ENCODE measurements at places on chromosomes 6 and 20.

DNA sequence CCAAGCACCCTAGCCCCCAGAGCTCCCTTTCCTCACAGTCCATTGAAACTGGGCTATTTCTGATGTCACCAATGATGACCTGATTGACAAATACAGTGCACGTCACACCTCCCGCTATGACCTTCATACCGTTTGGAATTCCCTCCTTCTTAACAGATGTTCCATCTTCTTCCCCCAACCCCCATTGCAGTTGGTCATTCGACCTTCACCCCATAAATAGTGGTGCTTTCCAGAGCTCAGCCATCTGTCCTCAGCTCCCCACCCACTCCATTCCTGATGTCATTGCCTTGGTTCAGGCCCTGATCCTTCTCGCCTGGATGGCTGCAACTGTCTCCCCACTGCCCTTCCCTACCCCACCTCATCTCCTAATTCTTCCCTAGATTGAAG is 198.5 kb downstream of the SOD2 start:
- DNase-seq = no peak

- DNase-seq = no peak
Observed at GRCh38 chr6:129195643-129196042, 312.7 kb downstream of the LAMA2 start.

GRCh38 chr6:98847779-98848538 is 13.6 kb downstream of the POU3F2 start:
- DNase-seq = no peak

DNA sequence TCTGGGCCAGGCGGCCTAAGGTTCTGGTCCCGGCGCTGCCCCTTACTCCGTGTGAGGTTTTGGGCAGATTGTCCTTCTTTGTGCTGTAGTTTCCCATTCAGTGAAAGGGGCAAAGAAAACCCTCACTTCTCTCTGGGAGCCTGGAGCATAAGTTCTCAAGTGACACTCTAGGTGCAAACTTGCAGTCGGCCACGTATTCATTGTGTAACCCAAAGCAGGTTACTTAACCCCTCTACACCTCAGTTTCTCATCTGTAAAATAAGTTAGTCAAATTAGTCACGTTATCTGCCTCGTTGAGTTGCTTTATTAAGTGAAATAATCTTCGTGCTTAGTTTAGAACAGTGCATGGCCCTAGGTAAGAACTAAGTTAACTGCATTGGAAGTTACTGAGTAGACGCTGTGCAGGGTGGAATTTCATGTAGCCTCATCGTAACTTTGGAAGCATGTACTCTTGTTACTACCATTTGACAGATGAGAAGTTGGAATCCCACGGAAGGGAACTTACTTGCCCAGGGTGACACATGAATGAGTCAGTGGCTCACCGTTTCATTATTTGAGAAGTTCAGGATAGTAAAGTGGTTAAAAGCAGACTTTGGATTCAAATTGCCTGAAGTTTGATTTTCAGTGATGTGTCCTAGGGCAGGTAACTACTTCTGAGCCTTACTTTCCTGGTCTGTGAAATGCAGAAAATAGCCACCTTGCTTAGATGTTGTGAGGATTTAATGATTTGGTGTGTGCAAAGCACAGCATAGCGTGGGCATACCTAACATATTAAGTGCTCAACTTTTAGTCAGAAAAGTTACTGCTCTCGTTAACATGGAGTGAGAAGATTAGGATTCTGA is 556 bp upstream of the MROH8 start:
- no peak for DNase-seq

GRCh38 chr6:138586638-138587037 is 87.3 kb upstream of the NHSL1 start:
- no peak for DNase-seq

GRCh38 chr20:39135885-39136544 is 173.9 kb downstream of the DHX35 start:
- no peak for DNase-seq

GRCh38 chr6:90285042-90285481 is 11.6 kb downstream of the BACH2 start:
- no peak for DNase-seq

GRCh38 chr6:70336996-70337742 is 34.3 kb upstream of the COL9A1 start:
- DNase-seq = no peak

DNA sequence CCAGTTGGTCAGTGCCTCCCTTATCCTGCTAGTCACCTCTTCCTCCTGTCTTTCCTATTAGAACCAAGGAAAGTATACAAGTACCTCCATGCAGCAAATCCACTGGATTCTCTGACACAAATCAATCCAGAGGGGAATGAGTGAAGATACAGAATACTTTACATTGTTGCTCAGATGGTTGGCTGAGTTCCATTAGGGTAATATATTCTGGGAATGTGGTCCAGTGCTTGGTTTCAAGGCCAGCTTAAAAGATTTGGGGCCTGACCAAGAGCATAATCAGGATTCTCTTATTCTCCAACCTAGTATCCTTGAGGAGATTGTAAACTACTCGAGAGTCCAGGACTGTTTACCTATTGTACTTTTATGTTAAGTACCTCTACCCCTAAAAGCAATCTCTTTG is 23.0 kb downstream of the CARMIL1 start:
- DNase-seq = no peak

GRCh38 chr6:131431718-131432117 is 141.3 kb upstream of the ARG1 start:
- no peak for DNase-seq

- DNase-seq = no peak
Observed at GRCh38 chr6:119308048-119308570, 41.5 kb downstream of the MAN1A1 start.

DNA sequence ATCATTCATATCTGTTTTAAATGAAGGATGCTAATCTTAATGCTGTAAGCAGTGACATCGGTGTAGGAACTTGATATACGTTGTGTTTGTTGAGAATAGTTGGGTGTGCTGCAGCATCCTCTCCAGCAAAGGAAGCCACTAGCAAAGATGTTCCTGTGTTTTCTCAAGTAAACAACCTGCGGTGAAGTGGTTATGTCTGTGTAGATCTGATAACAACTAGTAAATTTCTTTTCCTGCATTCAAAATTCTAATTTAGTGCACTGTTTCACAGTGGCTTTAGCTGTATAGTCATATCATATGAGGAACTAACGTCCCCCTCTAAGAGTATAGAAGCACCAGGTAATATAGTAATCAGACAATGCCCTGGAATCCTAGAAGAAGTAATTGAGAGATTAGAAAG is 38.7 kb downstream of the NCOA7 start:
- no peak for DNase-seq

DNA sequence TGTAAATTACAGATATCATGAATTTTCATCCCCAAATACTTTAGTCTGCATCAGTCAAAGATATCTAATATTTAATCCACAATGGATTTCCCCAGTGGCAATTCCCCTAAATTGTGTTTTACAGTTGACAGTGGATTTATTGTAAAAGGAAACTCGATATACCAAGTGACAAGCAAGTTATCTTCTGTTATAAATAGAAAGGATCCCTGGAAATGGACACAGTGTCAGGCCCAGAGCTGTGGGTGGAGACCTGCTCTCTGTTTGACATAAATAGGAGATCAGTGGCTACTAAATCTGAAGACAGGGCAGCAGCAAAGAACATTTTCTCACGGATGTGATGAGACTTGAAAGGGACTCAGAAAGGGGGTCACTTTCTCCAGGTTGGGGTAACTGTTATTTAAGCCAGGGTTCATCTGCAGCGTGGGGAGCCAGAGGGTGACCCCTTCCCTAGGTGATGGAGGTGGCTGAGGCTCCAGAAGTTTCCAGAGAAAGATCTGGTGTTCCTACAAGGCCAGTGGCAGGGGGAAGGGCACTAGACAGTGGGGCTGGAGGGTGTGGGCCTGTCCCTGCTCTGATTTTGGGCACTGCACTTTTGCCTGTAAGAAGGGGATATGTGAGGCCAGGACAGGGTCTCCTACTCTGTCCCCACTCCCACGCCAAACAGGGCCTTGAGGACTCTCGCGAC is 12.3 kb upstream of the FAM110A start:
- DNase-seq = no peak

- no peak for DNase-seq
Observed at GRCh38 chr6:14711056-14711703, 534.7 kb upstream of the JARID2 start.

- DNase-seq = no peak
Observed at GRCh38 chr6:19697744-19698290, 139.4 kb upstream of the ID4 start.

GRCh38 chr6:118897386-118897785 is 3.4 kb downstream of the ASF1A start:
- no peak for DNase-seq

- DNase-seq = no peak
Observed at GRCh38 chr20:63533871-63534393, 3.2 kb downstream of the PTK6 start.

DNA sequence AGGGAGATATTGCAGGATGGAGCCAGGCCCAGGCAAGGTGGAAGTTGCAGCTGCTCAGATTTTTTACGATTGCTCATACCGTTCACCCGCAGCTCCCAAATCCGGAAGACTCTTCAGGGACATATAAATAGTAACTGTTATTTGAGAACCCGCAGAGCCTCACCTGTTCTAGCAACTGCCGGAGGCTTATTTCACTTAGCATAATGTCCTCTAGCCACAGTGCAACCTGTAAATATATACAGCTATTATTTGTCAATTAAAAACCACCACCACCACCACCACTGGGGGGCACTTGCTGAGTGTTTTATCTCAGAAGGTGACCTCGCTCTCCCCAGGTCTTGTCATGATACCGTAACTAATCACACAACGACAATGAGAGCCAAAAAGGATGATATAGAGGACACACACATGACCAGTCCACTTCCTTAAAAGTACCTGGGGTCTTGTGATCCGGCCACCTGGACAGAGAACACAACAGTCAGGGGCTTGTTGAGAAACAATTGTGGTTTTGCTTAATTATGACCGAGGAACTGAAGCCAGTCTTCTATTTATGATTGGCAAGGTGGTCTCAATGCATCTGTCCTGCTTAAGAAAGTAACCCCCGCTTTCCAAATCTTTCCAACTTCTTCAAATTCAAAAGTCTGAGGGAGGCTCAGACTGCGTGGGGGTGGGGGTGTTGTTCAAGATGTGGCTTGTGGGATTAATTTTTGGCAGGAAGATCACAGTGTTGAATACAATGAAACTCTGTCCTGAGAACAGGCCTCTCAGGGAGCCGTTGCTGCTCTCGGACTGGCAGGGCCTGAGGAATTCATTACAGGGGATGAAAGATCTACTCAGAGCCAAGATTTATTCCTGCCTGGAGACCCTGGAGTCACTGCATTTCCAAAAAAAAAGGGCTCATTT is 107.7 kb upstream of the PRND start:
- peak; percentile 28 for DNase-seq

GRCh38 chr20:59044295-59044694 is 1.7 kb upstream of the PRELID3B start:
- no peak for DNase-seq

DNA sequence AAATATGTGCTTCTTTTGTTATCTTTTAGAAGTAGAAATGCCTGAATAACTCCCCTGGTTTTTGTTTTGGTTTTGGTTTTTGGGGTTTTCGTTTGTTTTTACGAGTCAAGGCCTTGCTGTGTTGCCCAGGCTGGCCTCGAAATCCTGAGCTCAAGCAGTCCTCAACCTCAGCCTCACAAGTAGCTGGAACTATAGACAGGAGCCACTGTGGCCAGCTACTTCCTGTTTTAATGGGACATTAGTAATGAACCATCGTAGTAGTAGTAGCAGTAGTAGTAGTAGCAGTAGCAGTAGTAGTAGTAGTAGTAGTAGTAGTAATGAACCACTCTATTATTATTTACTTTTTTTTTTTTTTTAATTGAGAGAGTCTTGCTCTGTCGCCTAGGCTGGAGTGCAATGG is 66.0 kb downstream of the UBR2 start:
- no peak for DNase-seq

DNA sequence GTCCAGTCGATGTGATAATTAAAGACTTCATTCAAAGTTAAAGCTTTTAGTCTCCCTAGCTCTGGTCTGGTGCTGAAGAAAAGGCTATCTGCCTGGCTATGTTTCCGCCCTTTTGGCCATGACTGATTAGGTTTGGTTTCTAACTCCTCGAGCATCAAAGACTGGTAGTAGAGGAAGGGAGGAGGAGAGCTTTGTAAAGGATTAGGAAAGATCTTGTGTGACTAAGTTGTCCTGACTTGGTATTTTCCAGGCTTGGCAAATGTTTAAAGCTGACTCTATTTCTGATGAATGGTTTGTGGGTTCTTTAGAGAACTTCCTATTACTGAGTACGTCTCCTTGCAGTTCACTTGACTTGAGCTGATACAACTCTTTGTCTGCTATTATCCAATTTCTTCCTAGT is 312.9 kb downstream of the GJA1 start:
- no peak for DNase-seq

GRCh38 chr20:57612436-57612835 is 7.8 kb downstream of the ZBP1 start:
- DNase-seq = no peak

DNA sequence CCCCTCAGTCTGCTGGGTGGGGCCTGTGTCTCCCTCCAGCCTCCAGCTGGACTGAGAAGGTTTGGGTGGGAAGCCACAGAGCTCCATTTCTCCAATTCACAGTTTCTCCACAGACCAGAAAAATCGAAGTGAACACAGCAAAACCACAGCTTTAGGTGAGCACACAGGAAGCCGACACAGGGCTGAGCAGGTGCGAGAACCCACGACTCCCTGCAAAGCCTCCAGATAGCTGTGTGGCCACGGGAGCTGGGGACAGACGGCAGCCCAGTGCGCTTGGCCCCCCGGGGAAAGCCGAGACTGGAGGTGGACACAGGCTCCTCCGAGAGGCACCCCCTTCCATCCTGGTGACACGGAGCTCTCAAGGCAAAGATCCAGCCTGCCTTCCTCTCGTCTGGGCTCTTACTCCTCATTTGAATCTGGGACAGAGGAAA is 29.0 kb upstream of the MPC1 start:
- no peak for DNase-seq

- DNase-seq = no peak
Observed at GRCh38 chr20:48431653-48432493, 395.9 kb downstream of the PREX1 start.

DNA sequence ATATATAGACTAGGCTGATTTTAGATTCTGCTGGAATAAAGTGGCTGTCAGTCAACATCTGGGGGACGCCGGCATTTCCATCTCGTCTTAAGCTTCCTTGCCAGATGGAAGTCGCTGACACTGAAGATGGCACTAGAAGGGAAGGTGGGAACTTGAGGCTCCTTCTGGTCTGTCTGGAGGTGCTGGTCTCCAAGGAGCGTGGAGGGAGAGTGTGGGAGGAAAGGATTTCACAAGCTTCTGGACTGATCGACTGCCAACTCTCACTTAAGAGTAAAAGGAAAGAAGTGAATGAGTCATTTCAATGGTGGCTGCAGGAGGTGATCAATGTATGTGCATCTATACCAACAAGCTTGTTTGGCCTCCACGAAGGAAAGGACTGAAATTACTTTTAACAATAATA is 40.4 kb downstream of the DUSP22 start:
- DNase-seq = no peak

- DNase-seq = no peak
Observed at GRCh38 chr20:57655809-57656155, 35.6 kb upstream of the ZBP1 start.

DNA sequence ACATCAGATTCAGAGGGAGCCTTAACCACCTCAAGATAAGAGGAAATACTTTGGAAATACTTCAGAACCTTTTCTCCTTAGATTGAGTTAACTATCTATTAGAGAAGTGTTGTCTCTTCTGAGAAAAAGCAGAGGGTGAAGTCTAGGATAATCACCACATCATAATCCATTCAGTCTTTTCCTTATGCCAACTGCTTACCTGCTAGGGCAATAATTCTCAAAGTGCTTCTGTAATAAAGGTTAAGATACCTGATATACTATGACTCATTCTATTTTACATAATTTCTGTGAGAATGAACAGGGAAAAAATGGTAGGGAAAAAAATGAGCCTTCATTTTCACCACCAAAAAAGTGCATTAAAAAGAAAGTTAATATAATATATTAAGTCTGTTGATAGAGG is 70.1 kb upstream of the LOC128125822 start:
- no peak for DNase-seq

- DNase-seq = no peak
Observed at GRCh38 chr20:5046656-5047339, 45.5 kb upstream of the SLC23A2 start.
